ENCODE measurements at places on chromosomes 16 and 17.
A peak's percentile ranks its signal among the peaks of the same experiment; 100 is the strongest.

- DNase-seq = no peak
Measured at GRCh38 chr17:17343160-17343735, 40.1 kb downstream of the NT5M start.

DNA sequence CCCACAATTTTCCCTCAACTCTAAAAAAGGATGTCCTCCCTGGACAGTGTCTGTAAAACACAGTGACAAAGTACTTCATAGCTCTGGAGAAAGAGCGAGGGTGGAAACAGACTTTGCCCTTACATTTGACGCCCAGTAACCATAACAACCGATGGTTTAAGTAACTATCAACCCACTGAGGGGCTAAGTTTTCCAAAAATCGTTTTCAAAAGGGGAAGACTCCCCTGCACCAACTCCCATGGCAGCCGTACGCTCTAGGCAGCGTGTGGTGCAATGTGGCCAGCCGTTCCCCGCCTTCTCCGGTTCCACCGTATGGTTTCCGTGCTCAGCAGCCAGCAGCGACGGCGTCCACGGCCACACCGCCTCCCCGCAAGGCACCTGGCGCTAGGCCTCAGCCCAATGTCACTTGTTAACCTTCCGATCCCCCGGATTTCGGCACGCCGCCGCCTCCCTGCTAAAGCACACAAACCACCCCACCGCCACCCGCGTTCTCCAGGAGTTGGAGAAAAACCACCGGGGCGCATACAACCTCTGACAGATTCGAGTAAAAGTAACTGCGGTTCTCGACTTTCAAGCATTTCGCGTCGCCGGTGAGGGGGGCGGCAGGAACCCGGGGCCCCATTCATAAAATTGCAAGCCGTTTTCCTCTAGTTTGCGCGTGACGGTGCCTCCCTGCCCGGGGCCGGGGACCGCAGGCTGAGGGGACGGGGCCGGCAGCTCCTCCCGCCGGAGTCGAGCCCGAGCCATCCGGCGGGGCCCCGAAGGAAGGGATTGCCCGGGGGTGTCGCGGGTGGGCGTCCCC is 661 bp downstream of the TEX2 start:
- DNase-seq = peak; percentile 51

DNA sequence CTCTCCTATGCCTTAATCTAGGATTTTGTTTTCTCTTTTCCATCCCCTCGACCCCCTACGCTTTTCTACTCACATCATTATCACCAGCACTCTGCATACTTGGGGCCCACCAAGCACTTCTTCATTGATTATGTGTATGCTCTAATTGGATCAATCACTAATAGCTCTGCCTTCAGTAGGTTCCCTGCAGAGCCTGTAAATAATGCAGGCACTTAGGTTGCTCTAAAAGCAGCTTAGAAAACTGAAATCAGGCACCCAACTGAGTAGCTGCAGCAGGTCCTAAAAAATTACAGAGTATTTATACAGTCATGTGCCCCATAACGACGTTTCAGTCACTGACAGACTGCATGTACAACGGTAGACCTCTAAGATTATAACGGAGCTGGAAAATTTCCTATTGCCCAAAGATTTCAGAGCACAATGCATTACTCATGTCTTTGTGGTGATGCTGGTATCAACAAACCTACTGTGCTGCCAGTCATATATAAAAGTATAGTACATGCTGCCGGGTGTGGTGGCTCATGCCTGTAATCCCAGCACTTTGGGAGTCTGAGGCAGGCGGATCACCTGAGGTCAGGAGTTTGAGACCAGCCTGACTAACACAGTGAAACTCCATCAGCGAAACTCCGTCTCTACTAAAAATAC is 280.4 kb downstream of the HS3ST3B1 start:
- DNase-seq = no peak

DNA sequence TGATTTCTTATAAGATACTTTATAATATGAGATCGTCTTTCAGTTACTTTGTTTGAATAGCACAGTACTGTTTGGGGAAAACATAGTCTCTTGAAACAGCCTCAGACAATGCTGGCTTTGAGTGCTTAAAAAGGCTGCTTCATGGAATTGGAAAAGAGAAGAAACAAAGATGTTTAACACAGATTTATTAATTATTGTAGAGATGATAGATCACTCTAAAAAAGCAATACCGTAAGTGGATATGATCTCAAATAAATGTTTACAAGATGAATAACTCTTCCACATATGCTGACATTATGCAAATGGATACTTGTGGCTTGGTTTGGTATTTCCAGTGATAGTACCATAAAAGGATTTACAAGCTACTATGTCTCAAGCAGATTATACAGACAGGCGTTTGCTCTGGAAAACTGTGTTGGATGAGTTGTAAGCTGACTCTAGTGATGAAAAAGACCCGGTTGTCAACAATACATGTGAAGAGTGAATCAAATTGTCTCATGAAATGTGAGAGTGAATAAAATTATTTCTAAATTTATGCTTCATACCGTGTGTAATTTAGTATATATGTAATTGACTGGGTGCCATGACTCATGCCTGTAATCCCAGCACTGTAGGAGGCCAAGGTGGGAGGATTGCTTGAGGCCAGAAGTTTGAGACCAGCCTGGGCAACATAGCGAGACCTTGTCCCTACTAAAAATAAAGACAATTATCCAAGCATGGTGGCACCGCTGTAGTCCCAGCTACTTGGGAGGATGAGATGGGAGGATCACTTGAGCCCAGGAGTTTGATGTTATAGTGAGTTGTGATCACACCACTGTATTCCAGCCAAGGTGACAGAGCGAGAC is 105.4 kb downstream of the FTO start:
- DNase-seq = peak; percentile 84

DNA sequence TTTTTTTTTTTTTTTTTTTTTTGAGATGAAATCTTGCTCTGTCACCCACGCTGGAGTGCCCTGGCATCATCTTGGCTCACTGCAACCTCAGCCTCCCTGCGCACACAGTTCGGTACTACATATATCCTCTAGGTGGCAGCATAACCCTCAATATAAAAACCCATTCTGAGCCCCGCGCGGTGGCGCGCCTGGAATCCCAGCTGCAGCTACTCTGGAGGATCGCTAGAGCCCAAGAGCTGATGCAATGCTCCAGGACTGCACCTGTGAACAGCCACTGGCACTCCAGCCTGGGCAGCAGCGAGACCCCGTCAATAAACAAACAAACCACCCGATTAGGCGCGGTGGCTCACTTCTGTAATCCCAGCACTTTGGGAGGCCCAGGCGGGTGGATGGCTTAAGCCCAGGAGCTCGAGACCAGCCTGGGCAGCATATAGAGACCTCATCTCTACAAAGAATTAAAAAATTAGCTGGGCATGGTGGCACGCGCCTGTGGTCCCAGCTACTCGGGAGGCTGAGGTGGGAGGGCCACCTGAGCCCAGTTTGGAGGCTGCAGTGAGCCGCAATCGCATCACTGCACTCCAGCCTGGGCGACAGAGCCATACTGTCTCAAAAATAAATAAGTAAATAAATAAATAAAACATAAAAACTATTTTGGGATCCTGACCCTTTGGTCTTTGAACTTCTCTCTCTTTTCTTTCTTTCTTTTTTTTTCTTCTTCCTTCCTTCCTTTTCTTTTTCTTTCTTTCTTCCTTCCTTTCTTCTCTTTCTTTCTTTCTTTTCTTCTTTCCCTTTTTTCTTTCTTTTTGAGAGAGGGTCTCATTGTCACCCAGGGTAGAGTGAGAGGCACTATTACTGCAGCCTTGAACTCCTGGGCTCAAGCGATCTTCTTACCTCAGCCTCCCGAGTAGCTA is 15.4 kb upstream of the AKAP10 start:
- peak; percentile 90 for DNase-seq

DNA sequence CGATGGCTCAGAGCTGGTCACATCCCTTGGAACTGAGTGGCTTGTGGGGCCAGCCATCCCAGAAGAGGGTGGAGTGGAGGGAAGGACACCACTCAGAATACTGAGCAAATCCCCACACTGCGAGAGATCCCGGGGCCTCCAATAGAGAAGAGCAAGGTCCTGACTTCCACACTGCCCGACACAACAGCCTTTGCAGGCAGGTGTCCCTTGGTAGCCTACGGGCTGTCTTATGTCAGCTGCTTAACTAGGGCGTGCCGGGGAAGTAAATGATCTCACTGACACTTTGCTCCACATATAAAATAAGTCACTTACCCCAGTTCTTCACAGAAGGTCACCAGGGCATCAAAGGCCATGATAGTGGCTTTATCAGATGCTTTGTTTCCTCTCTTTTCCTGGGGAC is 16.1 kb downstream of the RECQL5 start:
- DNase-seq = no peak

DNA sequence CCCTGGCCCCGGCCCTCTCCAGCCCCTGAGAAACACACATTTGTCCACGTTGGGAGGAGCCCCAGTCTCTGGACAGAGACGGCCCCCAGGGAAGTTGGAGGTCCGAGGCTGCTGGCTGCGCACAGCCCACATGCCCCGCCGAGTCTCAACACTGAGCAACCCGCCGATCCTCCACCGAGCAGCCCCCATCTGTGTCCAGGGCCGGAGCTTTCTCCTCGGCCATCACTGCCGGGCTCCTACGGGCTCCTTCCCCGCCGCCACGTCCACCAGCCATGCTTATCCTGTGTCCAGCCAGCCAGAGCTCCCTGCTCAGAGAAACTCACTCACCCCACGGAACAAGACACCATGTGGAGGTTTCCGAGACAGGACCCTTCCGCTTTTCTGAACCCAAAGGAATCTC is 103.3 kb downstream of the ENGASE start:
- DNase-seq = no peak

DNA sequence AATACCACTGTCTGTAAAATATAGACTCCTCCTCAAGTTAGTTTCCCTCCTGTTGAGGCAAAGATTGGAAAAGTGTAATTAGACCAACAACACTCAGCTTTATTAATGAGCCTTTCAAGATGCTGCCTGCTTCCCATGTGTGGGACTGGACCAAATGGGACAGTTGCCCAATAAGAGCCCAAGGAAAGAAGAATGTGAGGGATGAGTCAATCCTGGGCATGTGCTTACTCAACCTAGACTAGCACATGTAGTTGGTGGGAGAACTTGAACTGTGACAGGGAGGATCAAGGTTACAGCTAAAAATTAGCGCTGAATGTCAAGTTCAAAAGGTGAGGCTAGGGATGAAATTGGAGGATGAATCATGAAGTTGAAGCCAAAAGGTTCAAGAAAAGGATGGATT is 435.5 kb downstream of the CA10 start:
- DNase-seq = no peak

DNA sequence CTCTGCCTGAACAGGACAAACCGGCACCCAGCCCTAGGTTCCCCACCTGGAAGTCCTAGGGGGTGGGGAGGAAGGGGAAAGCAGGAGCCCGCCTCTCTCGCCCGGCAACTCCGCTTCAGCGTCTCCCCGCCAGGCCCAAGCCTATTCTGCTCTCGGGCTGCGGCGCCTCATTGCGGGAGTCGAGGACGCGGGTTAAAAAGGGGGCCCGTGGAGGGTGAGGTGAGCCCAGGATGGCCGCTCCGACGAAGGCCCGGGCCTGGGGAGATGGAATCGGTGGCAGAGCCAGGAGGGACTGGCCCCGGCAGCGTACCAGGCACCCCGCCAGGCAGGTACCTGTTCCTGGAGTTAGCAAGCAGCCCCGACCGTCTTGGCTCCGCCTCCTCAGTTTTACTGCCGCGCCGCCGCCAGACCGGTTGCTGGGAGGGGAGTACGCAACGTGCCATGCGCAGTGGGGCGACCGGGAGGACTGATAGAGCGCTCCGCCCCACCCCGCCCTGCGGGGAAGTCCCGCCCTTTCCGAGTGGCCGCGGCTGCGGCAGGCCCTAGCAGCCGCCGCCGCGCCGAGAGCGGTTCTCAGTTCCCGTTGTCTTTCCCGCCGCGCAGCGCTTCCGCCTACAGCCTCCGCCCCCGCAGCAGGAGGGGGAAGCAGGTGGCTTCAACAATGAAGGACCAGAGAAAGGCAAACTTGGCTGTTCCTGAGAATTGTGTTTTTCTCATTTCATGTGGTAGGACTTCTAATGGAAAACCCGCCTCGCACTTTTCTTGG is at the start of gene STRADA:
Gene STRADA, minus strand, starts transcription at position 392 of the 766 bp plus-strand sequence. CDS start 13,430 bp downstream, outside the sequence.
- peak; percentile 99 for DNase-seq

GRCh38 chr16:53922807-53923571 is 219.0 kb downstream of the FTO start:
- DNase-seq = no peak

- DNase-seq = peak; percentile 44
Measured at GRCh38 chr17:67862614-67863217, 37.4 kb downstream of the BPTF start.

DNA sequence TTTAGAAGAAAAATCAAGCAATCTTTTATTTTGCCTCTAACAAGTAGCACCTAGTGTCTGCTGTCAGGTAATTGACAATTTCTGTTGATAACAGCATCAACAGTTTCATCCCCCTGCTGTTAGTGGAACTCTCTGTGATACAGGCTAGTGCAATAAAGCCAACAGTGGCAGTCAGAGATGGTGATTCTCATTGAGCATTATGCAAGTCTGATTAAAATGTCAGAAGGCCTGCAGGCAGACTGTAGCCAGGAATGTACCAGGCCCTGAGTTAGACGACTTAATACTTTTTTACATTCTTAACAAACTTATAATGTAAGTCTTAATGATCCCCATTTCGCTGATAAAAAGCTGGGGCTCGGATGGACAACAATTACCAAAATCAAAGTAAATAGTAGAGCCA is 14.6 kb downstream of the CYLD start:
- DNase-seq = no peak

GRCh38 chr17:75481194-75482068 is 25.0 kb downstream of the TMEM94 start:
- DNase-seq = no peak

DNA sequence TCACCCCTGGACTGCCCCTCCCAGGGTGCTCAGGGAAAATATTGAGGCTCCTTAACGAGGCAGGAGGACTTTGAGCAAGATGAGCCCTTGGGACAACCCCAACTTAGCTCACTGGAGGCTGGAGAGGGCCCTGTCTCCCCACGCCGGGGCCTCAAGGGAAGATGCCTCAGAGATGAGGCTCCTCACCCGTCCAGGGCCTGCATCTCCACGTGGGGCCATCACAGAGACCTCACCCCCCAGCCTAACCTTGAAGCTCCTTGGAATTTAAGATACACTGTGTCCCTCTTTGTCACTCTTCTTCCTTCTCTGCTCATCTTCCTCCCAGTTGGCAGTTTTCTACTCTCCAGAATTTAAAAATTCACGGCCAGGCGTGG is 11.2 kb downstream of the COX4I1 start:
- DNase-seq = no peak

Measured in ELR (cell line).